ENCODE measurements at places on chromosomes 7 and 10.

- no peak overlapping the region for H3K27ac ChIP-seq
- no peak for DNase-seq
- H3K4me1 ChIP-seq = peaks cover 32% of the 10 kb centered on the region
Observed at GRCh38 chr7:155682484-155682883, 38.0 kb downstream of the RBM33 start.

DNA sequence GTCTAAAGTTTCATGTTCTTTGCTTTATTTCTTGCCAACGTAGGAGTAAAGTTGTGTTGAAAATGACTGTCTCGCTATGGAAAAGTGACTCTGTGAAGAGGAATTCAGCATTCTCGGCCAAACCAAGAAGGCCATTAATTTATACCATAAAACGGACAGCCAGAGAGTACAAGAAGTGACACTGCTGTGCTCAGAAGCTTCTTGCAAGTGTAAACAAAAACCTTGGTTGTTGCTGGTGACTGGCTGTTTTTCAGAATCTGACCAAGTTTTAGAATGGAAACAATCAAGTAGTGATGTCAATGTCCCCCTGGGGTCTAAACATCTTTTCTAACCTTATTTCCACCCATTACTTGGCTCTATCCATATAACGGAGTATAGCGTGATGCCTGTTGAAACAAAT, 201.9 kb downstream of the INHBA start:
- H3K4me1 ChIP-seq = no peaks in the 10 kb centered on the region
- no peaks in the 10 kb centered on the region for H3K36me3 ChIP-seq
- H3K27ac ChIP-seq = no peak overlapping the region
- DNase-seq = no peak
- no peaks in the 10 kb centered on the region for H3K27me3 ChIP-seq
- no peak overlapping the region for H3K4me3 ChIP-seq

DNA sequence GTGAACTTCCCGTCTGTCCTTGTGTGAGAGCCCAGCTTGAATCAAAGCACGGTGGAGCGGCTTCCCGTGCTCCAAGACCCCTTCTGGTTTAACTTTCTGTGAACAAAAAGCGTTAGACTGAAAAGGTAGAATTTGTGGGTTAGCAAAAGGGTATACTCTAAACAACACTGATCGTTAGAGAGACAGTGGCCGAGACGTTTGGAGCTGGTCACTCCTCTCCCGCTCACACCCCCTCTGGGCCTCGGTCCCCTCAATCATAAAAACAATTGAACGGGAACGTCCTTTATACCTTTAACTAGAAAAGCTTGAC, 502 bp downstream of the PRKRIP1 start:
- no peaks in the 10 kb centered on the region for H3K27me3 ChIP-seq
- DNase-seq = no peak
- peaks cover 37% of the 10 kb centered on the region for H3K36me3 ChIP-seq
- H3K27ac ChIP-seq = peak overlapping the region; percentile 92
- peak overlapping the region; percentile 97 for H3K4me3 ChIP-seq

DNA sequence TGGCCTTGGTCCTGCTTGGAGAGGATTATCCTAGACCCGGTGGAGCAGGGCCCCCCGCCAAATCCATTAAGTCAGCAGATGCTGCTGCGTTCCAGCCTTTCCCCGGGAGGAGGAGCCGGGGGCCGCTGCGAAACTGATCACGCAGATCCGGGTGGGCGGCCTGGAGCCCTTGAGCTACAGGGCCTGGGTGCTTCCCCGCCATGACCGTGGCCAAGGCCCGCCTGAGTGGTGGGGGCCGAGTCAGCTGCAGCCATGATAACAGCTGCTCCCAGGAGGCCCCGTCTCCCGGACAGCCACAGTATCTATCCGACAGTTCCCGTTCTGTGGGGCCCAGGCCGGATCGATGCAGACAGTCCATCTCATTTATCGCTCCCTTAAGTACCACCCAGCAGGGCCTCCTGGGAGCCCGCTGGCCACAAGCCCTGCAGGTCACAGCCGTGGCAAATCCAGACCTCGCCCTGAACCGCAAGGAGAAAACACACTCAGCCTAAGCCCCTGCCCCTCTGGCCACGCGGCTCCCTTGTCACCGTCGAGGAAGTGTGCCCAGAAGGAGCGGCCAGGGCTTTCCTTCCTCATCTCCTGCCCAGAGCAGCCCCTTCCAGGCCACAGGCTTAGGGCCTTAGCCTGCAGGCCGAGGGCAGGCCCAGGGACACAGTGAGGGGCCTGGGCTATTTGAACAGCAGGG, 34.4 kb upstream of the SLC29A4 start:
- no peaks in the 10 kb centered on the region for H3K4me1 ChIP-seq
- DNase-seq = no peak
- no peak overlapping the region for H3K27ac ChIP-seq
- no peaks in the 10 kb centered on the region for H3K36me3 ChIP-seq
